ENCODE measurements at places on chromosomes 7 and 10. TPM values are rescaled to one million over a fixed set of nuclear protein-coding genes. Genes with fewer than 3 reads are reported as not detected.

DNA sequence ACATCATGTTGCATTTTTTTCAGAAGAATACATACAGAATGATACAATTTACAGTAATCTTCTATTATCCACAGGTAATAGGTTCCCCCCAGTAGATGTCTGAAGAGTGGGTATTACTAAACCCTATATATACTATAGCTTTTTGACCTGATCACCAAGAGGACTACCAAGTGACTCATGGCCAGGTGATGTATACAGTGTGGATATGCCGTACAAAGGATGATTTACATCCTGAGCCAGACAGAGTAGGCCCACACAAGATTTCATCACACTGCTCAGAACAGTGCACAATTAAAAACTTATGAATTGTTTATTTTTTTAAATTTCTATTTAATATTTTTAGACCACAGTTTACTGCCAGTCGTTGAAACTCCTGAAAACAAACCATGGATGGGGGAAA is 70.6 kb downstream of the STEAP1B start:
- H3K4me1 ChIP-seq, result peaks cover 3% of the 10 kb centered on the region
- DNase-seq, result no peak
- no peak overlapping the region for H3K4me3 ChIP-seq
- no peak overlapping the region for H3K27ac ChIP-seq

- H3K4me3 ChIP-seq, result peak overlapping the region; percentile 71
- no peak overlapping the region for H3K27ac ChIP-seq
- DNase-seq, result no peak
- peaks cover 20% of the 10 kb centered on the region for H3K4me1 ChIP-seq
- H3K36me3 ChIP-seq, result peaks cover 12% of the 10 kb centered on the region
- peaks cover 57% of the 10 kb centered on the region for H3K27me3 ChIP-seq
Measured at GRCh38 chr7:19145434-19146115, 354 bp upstream of the FERD3L start.

GRCh38 chr10:129426606-129427005 is 40.4 kb upstream of the MGMT start:
- no peaks in the 10 kb centered on the region for H3K4me1 ChIP-seq
- H3K27ac ChIP-seq, result no peak overlapping the region
- DNase-seq, result no peak
- H3K4me3 ChIP-seq, result no peak overlapping the region
- H3K27me3 ChIP-seq, result no peaks in the 10 kb centered on the region

Gene STEAP2
- not detected for total RNA-seq

- H3K27ac ChIP-seq, result no peak overlapping the region
- no peak overlapping the region for H3K4me3 ChIP-seq
- H3K4me1 ChIP-seq, result peaks cover 6% of the 10 kb centered on the region
- H3K36me3 ChIP-seq, result no peaks in the 10 kb centered on the region
Measured at GRCh38 chr7:10022957-10023356, 950.7 kb upstream of the PHF14 start.

DNA sequence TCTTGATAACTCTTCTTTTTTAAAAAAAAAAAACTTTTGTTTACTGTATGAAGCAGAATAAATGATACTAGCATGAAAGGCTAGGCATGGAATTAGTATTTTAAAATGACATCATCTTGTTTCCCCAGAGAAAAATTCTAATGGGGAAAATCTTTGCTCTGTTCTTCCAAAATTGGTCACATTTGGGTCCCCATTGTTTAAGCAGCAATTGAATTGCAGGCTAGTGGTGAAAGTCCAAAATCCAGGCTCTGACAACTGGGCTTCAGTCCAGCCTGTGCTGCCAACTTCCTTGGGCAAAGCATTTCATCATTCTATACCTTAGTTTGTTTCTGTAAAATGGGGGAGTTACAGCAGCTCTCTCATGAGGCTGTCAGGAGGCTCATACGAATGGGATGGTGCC is 726.4 kb downstream of the KCNMA1 start:
- H3K27me3 ChIP-seq, result no peaks in the 10 kb centered on the region
- H3K27ac ChIP-seq, result no peak overlapping the region
- peaks cover 42% of the 10 kb centered on the region for H3K36me3 ChIP-seq
- H3K4me1 ChIP-seq, result peaks cover 12% of the 10 kb centered on the region
- no peak for DNase-seq

GRCh38 chr7:11341285-11341944 is 367.7 kb downstream of the PHF14 start:
- no peaks in the 10 kb centered on the region for H3K36me3 ChIP-seq
- no peaks in the 10 kb centered on the region for H3K27me3 ChIP-seq
- H3K4me1 ChIP-seq, result peaks cover 46% of the 10 kb centered on the region
- H3K27ac ChIP-seq, result no peak overlapping the region

DNA sequence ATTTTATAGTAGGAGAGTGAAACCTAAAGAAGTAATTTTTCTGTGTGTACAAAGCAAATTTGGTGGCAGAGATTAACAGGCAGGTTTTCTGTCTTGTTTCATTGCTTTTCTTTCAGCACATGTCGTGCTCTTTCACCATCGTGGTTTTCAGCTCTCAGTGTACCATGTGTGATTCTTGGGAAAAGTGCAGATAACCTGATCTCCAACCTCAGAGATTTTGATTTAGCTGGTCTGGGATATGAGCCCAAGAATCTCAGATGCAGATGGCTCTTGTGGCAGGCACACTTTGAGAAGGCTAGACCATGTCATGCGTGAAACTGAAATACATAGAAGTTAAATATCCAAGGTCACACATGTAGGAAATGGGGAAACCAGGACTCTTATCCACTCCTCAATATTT is 317.4 kb downstream of the EXOC4 start:
- peaks cover 35% of the 10 kb centered on the region for H3K4me1 ChIP-seq
- H3K4me3 ChIP-seq, result no peak overlapping the region
- H3K36me3 ChIP-seq, result no peaks in the 10 kb centered on the region

DNA sequence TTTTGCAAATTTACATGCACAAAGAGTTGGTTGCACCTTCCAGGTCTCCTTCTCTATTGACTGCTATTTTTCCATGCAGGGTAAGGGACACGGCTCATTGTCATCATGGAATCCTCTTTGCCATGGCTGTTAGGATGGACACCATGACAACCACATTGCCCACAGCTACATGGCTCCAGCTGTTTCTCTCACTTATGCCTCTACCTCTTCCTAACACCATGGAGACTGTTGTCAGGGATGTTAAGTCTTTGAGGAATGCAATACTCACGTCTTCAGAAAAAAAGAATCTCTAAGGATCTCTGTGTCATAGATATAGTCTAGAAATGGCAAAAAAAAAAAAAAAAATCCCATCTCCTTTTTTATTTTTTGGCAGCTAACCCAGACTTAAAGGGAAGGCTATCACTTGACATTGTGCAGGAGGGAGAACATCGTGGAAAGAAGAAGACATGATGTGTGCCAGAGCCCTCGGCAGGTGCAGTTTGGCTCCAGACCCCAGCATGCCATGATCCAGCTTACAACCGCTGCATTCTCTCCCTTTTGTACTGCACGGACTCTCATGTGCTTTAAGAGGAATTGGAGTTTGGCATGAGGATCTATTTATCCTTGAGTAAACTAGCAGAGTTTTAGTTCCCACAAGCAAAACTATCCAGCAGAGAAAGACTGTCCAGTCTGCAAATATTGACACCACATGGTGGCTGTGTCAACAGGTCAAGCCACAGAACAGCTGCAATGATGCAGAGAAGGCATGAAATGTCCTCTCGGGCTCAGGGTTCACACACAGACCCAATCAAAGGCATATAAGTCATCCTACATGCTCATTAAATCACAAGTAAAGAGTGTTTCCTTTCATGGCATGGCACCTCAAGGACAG is 70.8 kb downstream of the FRMD4A start:
- peak; percentile 90 for DNase-seq
- H3K27ac ChIP-seq, result peak overlapping the region; percentile 94
- peak overlapping the region; percentile 27 for H3K4me3 ChIP-seq
- H3K36me3 ChIP-seq, result peaks cover 4% of the 10 kb centered on the region
- H3K4me1 ChIP-seq, result peaks cover 48% of the 10 kb centered on the region

DNA sequence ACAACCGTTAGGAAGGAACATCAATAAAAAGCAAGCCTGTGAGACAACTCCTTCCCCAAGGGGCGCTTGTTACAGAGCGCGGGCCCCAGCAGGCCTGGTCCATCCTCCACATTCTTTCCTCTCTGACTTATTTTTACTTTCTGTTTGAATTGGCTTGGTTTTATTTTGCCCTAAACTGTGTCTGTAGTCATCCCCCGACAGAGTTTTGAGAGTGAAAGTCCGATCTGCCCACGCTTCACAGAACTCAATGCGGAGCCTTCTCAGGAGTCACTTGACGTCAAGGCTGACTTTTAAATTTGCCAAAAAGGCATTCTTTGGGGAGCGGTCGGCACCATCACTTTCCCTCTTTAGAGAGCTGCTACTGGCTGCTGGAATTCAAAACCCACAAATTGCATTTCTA is 150.1 kb upstream of the KLF6 start:
- H3K36me3 ChIP-seq, result no peaks in the 10 kb centered on the region
- peak; percentile 62 for DNase-seq
- peaks cover 19% of the 10 kb centered on the region for H3K4me1 ChIP-seq

DNA sequence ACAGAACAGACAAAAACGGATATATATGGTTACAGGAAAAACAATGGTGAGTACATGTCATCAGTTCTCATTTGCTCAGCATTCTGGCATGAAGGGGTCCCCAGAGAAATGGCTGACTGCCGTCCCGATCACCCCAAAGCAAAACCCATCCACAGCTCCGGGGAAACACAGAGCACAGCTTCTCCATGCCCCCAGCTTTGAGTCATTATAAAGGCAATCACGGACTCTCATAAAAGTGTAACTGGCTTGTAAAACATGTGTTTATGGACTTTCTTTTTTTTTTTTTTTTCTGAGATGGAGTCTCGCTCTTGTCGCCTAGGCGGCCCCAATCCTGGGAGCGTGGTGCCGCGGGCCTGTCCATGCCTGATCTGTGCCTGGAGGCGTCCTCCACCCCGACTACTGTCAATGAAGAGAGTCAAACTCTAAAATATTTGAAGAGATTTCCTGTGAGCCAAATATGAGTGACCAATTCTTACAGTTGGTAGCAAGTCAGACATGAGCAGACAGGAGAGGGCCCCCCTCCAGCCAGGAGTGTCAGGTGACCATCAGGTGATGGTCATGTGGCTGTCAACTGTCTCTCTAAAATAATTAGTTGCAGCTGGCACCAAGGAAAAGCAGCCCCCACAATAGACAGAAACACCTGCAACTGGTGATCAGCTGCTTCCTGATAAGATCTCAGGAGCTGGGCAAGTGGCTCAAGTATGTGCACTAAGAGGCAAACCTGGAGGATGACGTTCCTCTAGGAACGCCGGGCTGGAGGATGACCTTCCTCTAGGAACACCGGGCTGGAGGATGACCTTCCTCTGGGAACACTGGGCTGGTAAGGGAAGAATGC is 21.7 kb upstream of the NOM1 start:
- H3K4me1 ChIP-seq, result no peaks in the 10 kb centered on the region
- DNase-seq, result no peak
- H3K4me3 ChIP-seq, result no peak overlapping the region

Gene TMEM213
- not detected for total RNA-seq

DNA sequence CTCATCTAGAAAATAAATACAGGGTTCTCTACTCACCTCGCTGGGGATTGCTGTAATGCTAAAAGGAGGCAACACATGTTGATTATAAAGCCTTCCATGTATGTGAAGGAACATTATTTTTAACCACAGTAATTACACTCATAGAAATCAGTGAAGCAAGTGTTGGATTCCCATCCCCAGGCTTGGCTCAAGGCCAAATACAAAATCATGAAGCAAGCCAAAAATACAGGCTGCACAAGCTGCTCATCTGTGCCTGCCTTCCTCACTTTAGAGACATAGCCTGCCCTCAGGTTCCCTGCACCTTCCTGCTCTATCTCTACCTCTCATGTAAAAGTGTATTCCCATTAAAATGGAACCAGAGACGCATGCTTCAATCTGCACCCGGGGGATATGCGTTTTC is 1077.1 kb upstream of the C7orf33 start:
- no peak for DNase-seq
- H3K36me3 ChIP-seq, result no peaks in the 10 kb centered on the region
- H3K27ac ChIP-seq, result no peak overlapping the region
- peaks cover 35% of the 10 kb centered on the region for H3K4me1 ChIP-seq
- no peak overlapping the region for H3K4me3 ChIP-seq

Gene BTBD16
- total RNA-seq, result not detected

Gene MET
- 55.4 TPM for total RNA-seq

Gene ZCCHC24
- 88.3 TPM for total RNA-seq

GRCh38 chr7:116731023-116731395 is 59.0 kb downstream of the MET start:
- DNase-seq, result no peak
- no peak overlapping the region for H3K4me3 ChIP-seq
- peaks cover 25% of the 10 kb centered on the region for H3K36me3 ChIP-seq

Gene FRMD4A
- 236 TPM for total RNA-seq

- no peak overlapping the region for H3K27ac ChIP-seq
- H3K36me3 ChIP-seq, result peaks cover 56% of the 10 kb centered on the region
- H3K4me1 ChIP-seq, result peaks cover 9% of the 10 kb centered on the region
- no peak overlapping the region for H3K4me3 ChIP-seq
- DNase-seq, result no peak
Measured at GRCh38 chr10:124993736-124994451, 52.0 kb downstream of the ZRANB1 start.

DNA sequence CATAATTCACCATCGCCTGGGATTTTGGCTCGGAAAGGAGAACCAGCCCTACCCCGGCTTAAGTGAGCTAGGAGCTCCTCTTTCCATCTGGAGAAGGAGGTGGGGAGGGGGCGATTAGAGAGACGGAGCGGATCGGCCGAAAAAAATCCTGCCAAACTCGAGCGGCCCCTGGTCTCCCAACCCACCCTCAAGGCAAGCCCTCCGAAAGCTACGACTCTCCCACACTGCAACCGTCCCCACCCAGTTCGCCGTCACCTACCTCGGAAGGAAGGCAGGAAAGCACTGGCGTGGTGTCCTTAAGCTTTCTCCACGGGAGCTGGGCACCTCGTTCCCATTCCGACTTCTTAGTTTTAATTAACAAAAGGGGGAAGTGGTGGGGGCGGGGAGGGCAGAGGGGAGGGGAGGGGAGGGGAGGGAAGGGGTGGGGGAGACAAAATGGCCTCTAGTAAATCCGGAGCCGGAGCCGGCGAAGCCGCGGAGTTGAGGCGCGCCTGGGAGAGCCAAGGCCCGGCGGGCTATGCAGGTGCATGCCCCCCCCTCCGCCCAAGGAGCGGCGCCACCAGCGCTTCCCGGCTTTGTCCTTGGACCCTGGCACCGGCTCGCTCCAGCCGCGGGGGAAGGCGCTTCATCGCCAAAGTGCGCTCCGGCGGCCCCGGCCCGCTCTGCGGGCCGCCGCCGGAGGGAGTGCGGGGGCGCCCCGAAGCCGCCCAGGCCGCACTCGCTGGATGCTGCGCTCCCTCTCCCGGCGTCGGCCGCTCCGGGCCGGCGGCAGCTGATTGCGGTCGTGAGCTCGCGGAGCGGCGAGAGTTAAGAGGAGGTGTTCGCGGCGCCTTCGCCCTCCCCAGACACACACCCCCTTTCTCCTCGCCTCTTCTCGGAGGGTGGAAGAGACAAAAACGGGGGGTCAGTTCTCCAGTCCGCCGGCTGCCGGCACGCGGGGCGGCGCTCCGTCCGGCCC is at the start of gene LRRC4:
TSS of gene LRRC4 (minus strand) at position 784 of the 958 bp plus-strand sequence. CDS start 797 bp downstream, outside the sequence.
- no peak within 1 kb of the TSS for H3K27ac ChIP-seq
- no peak for DNase-seq
- H3K36me3 ChIP-seq, result peaks cover 9% of the 10 kb centered on the region
- peaks cover 11% of the 10 kb centered on the region for H3K4me1 ChIP-seq
